Right renal pelvis (tissue), 4 donors: ENCODE measurements at places on chromosomes 4 and X. TPM values are rescaled to one million over a fixed set of nuclear protein-coding genes. Genes with fewer than 3 reads are reported as not detected.

- DNase-seq, result no peak
Observed at GRCh38 chr4:71830497-71831190, 46.8 kb upstream of the GC start.

- no peak for DNase-seq
Observed at GRCh38 chrX:154375156-154375504, 696 bp upstream of the FLNA start.

- DNase-seq, result no peak
Observed at GRCh38 chr4:147769386-147769785, 37.5 kb downstream of the ARHGAP10 start.

Gene CC2D2A
- polyA plus RNA-seq, result 57.5 TPM

Gene KLHL2
- polyA plus RNA-seq, result 26.4 TPM

Gene HSFX4
- 0.17 TPM for polyA plus RNA-seq

DNA sequence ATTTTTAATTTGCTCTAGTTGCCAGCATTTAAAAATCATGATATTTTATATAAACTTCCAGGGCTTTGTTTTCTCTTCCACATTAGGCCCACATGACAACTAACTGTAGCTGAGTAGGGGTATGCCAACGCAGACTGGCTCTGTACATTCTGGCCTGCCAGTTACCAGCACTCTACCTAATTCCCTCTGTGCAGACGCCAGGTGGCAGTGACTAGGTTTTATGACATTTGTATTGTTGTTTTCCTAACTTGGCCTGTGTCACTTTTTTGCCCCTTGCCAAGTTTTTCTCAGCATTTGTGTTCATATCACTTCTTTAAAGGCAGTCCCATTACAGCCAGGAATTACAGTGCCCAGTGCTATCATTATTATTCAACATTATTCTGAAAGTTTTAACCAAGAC, 347.5 kb downstream of the NKX6-1 start:
- DNase-seq, result no peak
